Common myeloid progenitor, CD34-positive (primary cell): ENCODE measurements at places on chromosomes 7 and 10.

- no peaks in the 10 kb centered on the region for H3K27me3 ChIP-seq
- DNase-seq: no peak
- peaks cover 8% of the 10 kb centered on the region for H3K4me1 ChIP-seq
- H3K36me3 ChIP-seq: peaks cover 9% of the 10 kb centered on the region
These were observed 53.5 kb downstream of the BMS1 start for GRCh38 chr10:42836096-42836495.

DNA sequence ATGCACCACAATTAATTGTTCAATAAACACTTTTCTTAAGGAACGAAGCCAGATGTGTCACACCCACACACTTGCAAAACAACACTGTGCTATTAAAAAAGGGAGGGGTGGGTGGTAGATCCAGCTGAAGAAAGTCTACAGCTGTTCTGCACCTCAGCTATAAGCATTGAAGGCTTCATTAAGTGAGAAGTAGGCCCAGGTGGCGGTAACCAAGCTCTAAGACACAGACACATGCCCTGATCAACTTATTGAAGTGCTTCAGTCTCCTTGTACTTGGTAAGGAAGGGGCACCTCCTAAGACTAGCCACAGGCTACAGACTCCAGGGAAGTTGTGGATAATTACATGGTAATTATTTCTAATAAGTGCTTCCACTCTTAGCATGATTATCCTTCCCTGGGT is 4.5 kb upstream of the CPVL start:
- H3K4me3 ChIP-seq: no peak overlapping the region
- no peak overlapping the region for H3K27ac ChIP-seq
- DNase-seq: no peak
- H3K27me3 ChIP-seq: no peaks in the 10 kb centered on the region
- no peaks in the 10 kb centered on the region for H3K36me3 ChIP-seq
- no peaks in the 10 kb centered on the region for H3K4me1 ChIP-seq

DNA sequence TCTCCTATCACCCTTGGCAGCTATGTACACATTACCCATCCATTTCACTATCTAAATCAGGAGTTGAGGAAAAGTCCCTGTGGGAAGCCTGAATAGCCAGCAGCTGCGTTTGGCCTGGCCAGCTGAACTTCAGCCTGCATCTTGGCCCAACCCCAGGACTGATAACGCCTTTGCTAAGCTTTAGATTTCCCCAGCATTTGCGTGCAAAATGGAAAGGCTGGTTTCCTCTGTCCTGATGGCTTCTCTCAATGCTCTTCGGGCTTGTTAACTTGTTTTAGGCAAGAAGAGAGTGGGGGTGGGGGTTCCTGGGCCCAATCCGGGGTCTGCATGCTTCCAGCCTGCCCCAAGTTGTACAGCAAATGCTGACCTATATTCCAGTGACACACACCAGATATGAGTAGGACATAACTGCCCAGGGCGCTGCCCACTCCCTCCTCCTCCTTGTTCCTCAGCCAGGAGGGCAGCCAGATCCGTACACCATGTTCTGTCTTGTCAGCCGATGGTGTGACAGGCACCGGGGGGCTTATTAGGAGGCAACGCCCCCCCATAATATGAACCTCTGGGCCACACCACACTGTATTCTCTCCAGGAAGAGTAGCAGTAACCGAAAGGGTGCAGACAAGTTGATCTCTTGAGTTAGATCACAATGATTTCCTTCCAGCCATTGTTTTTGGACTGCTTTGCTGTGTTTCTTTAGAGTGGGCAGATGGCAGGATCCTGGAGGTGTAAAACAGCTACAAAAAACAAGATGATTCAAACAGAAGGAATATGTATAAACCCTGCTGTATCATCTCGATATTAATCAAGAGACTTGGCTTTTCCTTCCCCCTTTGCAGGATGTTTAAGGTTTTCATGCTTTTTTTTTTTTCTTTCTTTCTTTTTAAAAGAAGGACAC is 339.0 kb downstream of the RNLS start:
- no peaks in the 10 kb centered on the region for H3K36me3 ChIP-seq
- H3K27me3 ChIP-seq: no peaks in the 10 kb centered on the region
- no peaks in the 10 kb centered on the region for H3K4me1 ChIP-seq
- no peak overlapping the region for H3K4me3 ChIP-seq

GRCh38 chr7:87517136-87517815 is 41.8 kb upstream of the ABCB4 start:
- H3K36me3 ChIP-seq: no peaks in the 10 kb centered on the region
- no peak overlapping the region for H3K4me3 ChIP-seq
- DNase-seq: no peak
- H3K4me1 ChIP-seq: no peaks in the 10 kb centered on the region
- no peaks in the 10 kb centered on the region for H3K27me3 ChIP-seq

- no peak overlapping the region for H3K4me3 ChIP-seq
- no peaks in the 10 kb centered on the region for H3K27me3 ChIP-seq
- no peak for DNase-seq
- H3K27ac ChIP-seq: no peak overlapping the region
- H3K4me1 ChIP-seq: peaks cover 2% of the 10 kb centered on the region
These were observed 133.1 kb downstream of the RAPGEF5 start for GRCh38 chr7:22223807-22224206.

GRCh38 chr7:21304808-21305375 is 123.0 kb upstream of the SP4 start:
- no peak for DNase-seq
- no peaks in the 10 kb centered on the region for H3K27me3 ChIP-seq
- H3K4me1 ChIP-seq: no peaks in the 10 kb centered on the region
- H3K4me3 ChIP-seq: no peak overlapping the region

GRCh38 chr7:133723044-133723443 is 404.1 kb upstream of the LRGUK start:
- no peaks in the 10 kb centered on the region for H3K27me3 ChIP-seq
- H3K4me3 ChIP-seq: no peak overlapping the region
- DNase-seq: no peak
- H3K36me3 ChIP-seq: no peaks in the 10 kb centered on the region
- H3K27ac ChIP-seq: no peak overlapping the region
- H3K4me1 ChIP-seq: no peaks in the 10 kb centered on the region

- DNase-seq: no peak
- no peaks in the 10 kb centered on the region for H3K27me3 ChIP-seq
- H3K4me1 ChIP-seq: no peaks in the 10 kb centered on the region
- no peak overlapping the region for H3K4me3 ChIP-seq
- no peaks in the 10 kb centered on the region for H3K36me3 ChIP-seq
- H3K27ac ChIP-seq: no peak overlapping the region
These were observed 216.7 kb downstream of the FOXP2 start for GRCh38 chr7:114631249-114631822.

GRCh38 chr10:110946496-110946895 is 27.1 kb downstream of the SHOC2 start:
- H3K36me3 ChIP-seq: peaks cover 35% of the 10 kb centered on the region
- DNase-seq: no peak

DNA sequence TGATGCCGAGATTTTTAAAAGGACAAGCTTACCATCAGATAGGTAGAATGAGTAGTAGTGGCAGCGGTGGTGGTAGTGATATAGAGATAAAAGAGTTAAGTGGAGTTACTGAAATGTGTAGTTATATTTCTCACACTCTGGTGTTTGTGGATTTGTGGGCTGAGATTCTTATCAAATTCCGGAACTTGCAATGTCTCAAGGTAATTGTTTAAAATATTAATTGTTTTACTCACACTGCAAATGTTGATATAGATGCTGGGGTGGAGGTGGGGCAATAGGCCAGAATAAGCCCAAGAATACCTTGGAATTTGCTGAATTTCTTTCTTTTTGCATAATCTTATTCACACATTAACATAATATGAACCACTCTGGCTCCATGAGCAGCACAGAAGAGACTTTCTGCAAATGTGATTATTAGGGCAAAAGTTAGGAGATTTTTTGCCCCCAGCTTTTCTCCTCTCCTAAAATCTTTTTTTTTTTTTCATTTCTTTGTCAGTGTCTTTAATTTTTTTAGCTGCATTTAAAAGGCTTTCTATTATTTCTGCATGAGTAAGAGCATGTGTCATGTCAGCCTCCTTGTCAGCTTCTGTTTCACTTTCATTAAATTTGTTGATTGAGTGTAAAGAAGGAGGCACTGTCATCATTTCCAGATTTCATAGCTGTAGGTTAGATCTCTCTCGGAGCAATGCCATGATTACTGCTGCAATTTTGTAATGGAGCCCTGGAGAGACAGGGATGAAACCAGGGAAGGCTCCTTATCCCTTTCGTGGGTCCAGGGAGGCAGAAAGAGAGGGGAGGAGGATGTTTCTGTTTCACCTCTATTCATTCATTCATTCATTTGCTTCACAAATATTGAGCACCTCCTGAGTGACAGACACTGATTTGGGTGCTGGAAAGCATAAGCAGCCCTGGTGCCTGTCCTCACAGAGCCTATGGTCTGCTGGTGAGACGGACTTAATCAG is 13.1 kb upstream of the SGMS1 start:
- DNase-seq: peak; percentile 59
- H3K27ac ChIP-seq: no peak overlapping the region
- H3K27me3 ChIP-seq: no peaks in the 10 kb centered on the region
- H3K4me3 ChIP-seq: no peak overlapping the region

GRCh38 chr7:99383791-99384370 is 9.4 kb downstream of the ARPC1B start:
- no peaks in the 10 kb centered on the region for H3K36me3 ChIP-seq
- no peak for DNase-seq

DNA sequence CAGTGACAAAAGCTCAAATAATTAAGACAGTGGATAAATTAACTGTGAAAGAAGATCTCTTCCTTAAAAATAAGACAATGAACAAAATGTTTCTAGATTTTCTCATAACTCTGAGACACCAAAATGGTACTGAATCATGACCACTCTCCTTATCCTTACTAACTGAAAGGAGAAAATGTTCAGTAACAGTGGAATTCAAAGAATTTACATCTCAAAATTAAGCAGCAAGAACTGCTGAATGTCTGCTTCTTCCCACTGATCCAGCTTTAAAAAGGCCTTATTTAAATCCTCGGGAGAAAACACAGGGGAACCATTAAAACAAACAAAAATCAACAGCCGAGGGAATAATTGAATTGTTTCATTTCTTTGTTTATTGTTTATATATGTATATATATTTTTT is 27.3 kb upstream of the PLXDC2 start:
- H3K27me3 ChIP-seq: no peaks in the 10 kb centered on the region
- H3K4me1 ChIP-seq: no peaks in the 10 kb centered on the region
- no peak for DNase-seq
- no peak overlapping the region for H3K27ac ChIP-seq
- H3K4me3 ChIP-seq: no peak overlapping the region
- H3K36me3 ChIP-seq: no peaks in the 10 kb centered on the region

DNA sequence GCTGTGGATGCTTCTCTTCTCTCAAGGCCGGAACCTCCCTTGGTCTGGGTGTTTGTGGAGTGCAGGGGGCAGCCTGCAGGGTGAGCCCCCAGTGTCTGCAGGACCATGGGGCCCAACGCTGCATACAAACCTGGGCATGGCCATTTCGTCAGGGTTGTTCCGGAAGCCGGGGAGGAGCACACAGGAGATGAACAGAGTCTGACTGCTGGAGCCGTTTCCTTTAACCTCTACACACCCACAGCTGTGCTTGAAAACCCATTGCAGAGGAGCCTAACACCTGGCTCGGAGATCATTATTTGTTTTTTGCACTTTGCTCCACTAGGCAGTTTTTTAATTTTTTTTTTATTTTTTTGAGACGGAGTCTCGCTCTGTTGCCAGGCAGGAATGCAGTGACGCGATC is 167.6 kb upstream of the INSYN2A start:
- no peak for DNase-seq
- H3K27ac ChIP-seq: no peak overlapping the region
- H3K27me3 ChIP-seq: no peaks in the 10 kb centered on the region
- H3K4me1 ChIP-seq: peaks cover 2% of the 10 kb centered on the region
- no peak overlapping the region for H3K4me3 ChIP-seq

GRCh38 chr10:47379445-47379785 is 4.7 kb downstream of the ZNF488 start:
- H3K36me3 ChIP-seq: no peaks in the 10 kb centered on the region
- no peak for DNase-seq
- H3K27ac ChIP-seq: no peak overlapping the region
- no peak overlapping the region for H3K4me3 ChIP-seq
- peaks cover 3% of the 10 kb centered on the region for H3K27me3 ChIP-seq

DNA sequence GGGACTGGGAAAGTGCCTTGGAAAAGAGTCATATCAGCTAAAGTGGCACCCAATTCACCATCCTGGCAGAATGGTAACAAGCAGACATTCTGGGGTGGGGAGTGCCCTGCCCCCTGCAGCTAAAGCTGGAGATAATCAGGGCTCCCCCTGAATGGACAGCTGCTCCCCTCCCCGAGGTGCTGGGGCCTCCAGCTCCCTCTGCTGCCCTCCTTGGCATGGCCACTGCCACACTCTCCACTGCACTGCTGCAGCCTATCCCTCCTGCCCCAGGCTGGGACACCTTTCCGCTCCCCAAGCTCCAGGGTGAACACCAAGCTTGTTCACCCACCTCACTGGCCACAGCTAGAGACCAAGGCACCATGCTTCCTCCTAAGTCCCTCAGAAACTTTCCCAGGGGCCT is 9.8 kb upstream of the PARD3 start:
- H3K36me3 ChIP-seq: no peaks in the 10 kb centered on the region
- H3K4me3 ChIP-seq: no peak overlapping the region
- no peak overlapping the region for H3K27ac ChIP-seq
- DNase-seq: no peak
- H3K4me1 ChIP-seq: no peaks in the 10 kb centered on the region

DNA sequence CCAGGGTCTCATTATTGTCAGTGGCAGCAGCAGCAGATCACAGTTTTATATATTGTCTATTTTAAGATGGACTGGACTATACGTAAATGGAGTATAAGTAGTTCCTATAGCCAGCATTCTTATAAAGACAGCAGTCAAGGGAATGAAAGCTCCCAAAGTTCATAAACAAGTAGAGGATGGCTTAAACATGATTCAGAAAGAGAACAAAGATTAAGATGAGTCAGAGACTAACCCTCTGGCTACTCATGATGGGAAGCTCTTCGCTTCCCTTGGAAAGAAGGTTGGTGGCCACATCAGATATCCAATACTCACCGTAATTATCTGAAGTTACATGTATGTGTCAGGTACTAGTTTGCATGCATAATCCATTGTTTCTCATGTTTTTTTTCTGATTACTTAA is 277.0 kb downstream of the INHBA start:
- H3K27me3 ChIP-seq: no peaks in the 10 kb centered on the region
- H3K4me3 ChIP-seq: no peak overlapping the region
- H3K27ac ChIP-seq: no peak overlapping the region
- no peak for DNase-seq

GRCh38 chr7:122597277-122597676 is 101.6 kb downstream of the RNF133 start:
- H3K36me3 ChIP-seq: no peaks in the 10 kb centered on the region
- no peak overlapping the region for H3K4me3 ChIP-seq
- no peak for DNase-seq
- H3K27me3 ChIP-seq: no peaks in the 10 kb centered on the region
